Fibroblast of skin of left quadriceps (primary cell): ENCODE measurements at places on chromosomes 4 and X.
A peak's percentile ranks its signal among the peaks of the same experiment; 100 is the strongest.

- no peak for DNase-seq
Measured at GRCh38 chr4:140300271-140300970, 73.0 kb upstream of the SCOC start.

- no peak for DNase-seq
Measured at GRCh38 chrX:42900947-42901346, 123.0 kb upstream of the PPP1R2C start.

DNA sequence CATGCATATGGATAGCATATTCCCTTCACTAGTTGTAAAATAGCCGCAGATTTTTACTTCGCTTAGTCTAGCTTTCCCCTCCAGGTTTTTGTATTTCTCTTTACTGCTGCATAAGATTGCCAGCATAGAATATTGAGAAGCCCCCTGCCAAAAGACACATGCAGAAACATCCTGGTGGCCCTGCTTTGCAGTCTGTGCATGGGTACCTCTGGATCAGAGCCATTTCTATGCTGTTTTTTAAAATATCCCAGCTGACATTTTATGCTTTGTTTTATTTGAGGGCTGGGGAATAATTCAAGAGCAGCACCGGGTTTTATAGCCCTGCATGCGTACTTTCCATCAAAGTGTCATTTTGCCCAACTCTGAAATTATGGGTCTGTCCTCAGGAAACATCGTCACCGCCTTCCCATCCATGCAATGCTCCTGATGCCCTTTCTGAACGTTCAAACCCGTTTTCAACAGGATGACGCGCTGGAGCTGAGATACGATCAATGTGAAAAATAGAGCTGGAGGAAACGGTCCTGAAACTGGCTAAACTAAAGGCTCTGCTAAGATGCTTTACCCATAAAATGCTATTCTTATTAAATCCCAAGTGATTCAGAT, 314.3 kb downstream of the EVC2 start:
- DNase-seq = no peak

GRCh38 chr4:21002286-21002685, 302.0 kb downstream of the PACRGL start:
- no peak for DNase-seq

- no peak for DNase-seq
Measured at GRCh38 chr4:174528226-174528625, 5.9 kb upstream of the HPGD start.

- DNase-seq = no peak
Measured at GRCh38 chr4:30839583-30840520, 119.7 kb downstream of the PCDH7 start.

- DNase-seq = no peak
Measured at GRCh38 chrX:147913570-147913969, 1.9 kb downstream of the FMR1 start.

DNA sequence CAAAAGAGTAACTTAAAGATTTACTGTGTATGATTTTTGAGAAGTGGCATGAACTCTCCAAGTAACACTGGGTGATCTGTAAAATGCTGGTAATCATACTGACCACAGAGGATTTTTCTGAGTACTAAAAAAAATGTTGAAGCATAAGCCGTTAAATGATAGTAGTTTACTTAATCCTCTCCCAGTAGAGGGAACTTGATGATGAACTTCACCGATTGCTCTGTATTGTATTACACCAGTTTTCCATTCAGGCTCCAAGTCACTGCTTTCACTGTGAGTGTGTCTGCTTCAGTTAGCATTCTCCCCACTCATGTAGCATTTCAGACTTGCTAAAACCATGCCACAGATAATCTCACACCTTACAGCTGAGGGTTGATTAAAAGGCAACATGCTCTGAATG, 294.1 kb downstream of the GBA3 start:
- DNase-seq = no peak

DNA sequence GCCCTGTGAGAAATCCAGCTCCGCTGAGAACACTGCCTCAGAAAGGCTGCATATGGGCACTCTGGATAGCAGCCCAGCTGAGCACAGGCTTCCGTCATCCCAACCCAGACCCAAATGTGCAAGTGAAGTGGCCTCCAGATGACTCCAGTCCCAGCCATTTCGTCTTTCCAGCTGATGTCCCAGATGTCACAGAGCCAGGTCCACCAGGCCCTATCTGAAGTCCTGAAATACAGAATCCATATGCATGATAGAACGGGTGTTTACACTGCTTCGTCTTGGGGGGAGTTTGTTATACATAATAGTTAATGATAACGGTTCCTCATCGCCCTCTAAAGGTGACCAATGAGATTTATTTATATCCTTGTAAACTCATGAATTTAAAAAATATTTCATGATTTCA, 72.6 kb upstream of the TRIM2 start:
- DNase-seq = no peak

DNA sequence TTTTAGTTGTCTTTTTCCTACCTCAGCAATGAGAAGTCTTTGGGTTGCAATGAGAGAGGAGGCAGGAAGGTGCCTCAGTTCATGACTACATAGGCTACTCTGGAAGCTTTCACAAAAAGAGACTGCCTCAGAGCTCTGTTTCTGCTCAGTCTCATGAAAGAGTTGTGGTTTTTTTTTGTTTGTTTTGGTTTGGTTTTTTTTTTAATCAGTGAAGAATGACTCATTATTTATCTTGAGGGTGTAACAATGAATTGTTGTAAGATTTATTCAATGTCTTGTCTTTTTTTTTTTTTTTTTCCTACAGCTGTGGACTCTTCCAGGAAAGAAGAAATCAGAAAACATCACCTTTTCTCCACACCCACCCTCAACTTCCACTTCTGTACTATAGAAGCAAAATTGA, 67.5 kb upstream of the CXCL13 start:
- DNase-seq = no peak

DNA sequence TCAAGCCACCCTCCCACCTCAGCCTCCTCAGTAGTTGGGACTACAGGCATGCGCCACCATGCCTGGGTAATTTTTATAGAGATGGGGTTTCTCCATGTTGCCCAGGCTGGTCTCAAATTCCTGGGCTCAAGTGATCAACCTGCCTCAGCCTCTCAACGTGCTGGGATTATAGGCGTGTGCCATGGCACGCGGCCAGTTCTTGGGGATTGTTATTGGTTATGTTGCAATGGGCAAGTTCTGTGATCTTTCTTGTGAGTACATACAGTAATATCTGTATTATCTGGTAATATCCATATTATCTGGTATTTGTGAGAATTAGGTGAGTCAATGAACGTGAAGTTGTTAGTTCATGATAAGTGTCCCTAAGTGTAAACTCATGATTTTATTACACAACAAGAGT, 90.3 kb upstream of the TBL1X start:
- DNase-seq = no peak

DNA sequence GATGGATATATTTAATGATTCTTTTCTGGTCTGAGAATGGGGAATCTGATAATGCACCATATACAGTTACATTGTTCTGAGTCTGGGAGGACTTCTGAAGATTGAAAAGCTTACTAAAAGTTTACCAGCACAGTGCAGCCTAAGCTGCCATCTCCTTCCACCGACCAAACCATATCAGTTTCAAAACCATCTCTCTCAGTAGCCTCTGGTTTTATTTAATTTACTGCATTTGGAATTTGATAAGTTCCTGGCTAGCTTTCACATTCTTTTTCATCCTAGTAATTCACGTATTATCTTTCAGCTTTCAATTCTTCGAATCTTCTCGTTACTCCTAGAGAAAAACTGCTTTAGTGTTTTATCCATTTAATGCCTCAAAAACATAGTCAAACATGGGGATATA, 181.4 kb upstream of the HCCS start:
- DNase-seq = no peak

DNA sequence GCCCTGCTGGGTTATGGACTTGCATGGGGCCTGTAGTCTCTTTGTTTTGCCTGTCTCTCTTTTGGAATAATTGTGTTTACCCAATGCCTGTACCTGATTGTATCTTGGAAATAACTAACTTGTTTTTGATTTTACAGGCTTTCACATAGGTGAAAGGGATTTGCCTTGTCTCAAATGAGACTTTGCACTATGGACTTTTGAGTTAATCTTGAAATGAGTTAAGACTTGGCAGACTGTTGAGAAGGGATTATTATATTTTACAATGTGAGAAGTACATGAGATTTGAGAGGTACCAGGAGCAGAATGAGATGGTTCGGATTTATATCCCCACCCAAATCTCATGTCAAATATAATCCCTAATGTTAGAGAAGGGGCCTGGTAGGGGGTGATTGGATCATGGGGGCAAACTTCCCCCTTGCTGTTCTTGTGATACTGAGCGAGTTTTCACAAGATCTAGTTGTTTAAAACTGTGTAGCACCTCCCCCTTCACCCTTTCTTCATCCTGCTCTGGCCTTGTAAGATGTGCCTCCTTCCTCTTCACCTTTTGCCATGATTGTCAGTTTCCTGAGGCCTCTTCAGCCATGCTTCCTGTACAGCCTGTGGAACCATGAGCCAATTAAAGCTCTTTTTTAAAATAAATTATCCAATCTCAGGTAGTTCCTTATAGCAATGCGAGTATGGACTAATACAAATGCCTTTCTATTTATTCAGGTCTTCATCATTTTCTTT, 102.3 kb downstream of the MSN start:
- no peak for DNase-seq

- no peak for DNase-seq
Measured at GRCh38 chrX:110394651-110395050, 36.0 kb downstream of the RTL9 start.

- DNase-seq = no peak
Measured at GRCh38 chr4:7641712-7642111, 207.0 kb upstream of the PSAPL1 start.

DNA sequence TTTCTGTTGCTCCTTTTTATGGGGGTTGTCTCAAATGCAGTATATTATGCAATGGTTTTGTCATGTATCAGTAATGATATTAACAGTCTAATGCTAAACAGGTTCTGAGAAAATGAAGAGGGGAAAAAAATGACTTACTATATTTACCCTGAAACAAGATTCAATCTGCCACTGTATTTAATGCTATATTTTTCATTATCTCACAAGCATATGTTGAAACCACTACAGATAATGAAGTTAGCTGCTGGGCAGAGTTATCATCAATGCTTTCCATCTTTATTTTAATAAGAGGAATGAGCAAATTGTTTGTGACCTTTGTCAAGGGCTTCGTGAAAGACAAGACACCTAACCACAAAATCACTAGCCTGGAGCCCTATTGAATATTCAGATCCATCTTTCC, 32.6 kb upstream of the NAA11 start:
- DNase-seq = no peak

- DNase-seq = peak; percentile 75
Measured at GRCh38 chr4:112270640-112271421, 14.9 kb downstream of the TIFA start.

DNA sequence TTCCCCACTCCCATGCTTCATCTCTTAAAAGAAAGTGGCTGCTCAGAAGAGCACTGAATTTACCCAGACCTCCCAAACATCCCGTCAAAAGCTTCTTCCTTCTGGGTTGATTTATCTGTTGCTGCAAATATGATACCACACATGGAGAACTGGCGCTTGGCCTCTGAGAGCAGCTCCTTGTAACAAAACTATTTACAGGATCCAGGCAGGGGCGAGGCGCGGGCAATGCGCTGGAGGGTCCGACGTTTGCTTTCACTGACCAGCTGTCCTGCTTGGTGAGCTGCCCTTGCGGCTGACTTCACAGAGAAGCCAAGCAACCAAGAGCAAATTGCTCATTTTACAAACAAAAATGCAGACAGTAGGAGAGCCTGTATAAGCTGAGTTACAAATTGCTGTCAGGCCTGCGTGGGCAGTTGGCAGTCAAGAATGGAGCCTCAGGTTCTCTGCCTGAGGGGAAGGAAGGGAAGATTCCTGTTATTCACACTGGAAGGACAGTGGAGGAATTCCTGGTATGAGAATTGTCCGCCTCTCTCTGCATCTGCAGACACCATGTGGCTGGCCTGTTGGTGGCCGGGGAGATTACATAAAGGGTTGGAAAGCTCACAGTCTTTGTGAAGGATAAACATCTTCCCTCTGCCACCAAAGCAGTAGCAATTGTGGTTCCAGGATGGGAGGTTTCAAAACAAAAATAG, 192.2 kb upstream of the LEF1 start:
- DNase-seq = peak; percentile 36

GRCh38 chrX:110282922-110283321, 35.0 kb downstream of the AMMECR1 start:
- no peak for DNase-seq

DNA sequence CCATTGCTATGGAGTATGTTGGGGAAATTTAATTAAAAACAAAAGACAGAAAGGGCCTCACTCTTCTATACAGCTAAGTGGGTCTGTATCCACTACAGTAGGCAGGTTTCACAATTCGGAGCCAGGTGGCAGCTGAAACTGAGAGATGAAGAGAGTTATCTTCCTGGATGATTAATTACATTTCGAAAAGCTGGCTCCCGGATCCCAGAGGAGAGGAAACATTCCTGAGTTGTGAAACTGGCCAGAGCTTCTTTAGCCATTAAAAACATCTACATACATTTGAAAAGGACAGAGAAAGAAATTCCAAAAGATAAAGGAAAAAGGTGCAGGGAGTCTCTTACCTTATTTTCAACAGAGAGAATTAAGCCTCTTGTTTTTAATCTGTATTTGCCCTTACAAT, 15.5 kb upstream of the PDZD4 start:
- no peak for DNase-seq

DNA sequence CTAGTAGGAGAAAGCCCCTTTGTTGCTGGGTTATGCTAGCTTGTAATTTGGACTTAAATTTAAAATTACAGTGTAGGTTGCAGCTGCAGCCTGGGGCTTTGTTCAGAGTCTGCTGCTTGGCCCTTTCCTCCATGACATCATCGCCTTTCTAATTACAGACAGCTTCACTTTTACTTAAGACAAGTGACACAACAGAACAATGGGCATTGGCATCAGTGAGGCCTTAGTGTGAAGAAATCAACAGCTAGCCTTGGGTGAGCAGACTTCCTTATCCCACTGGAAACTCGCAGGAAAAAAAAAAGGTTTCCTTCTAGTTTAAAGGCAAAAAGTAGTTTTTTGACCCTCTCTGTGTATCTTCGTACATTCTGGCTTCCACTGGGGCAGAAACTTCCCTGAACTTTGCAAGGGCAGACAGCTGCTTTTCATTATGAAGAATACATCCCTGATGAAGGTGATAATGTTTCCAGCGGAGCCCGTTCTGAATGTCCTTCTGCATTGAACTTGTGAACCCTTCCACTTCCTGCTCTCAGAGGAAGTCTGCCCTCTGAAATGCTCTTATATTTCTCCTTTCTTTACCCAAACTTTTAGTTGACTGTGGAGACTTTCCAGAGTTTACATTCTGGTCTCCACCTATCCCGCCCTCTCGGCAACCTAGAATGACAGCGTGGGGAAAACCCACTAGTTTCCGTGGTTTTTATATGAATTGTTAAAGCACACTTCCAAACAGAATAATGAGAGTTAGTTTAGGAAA, 123.2 kb upstream of the FAM9C start:
- DNase-seq = no peak

DNA sequence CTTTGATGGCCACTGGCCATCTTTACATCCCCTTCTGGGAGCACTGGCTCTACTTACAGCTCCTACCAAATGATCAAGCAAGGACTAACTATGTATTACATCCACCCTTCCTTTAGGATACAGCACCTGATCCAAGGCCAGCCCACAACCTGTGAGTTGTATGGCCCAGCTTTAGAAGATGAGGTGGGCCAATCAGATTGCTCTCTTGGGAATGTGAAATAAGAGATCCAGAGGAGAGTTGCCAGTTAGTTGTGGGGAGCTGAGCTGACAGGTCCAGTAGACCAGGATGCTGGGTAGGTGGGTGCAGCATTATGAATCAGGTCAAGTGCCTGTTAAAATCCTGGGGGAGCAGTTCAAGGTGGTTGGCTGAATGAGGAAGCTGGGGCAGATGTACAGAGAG, 111.5 kb downstream of the GNL3L start:
- no peak for DNase-seq
